NCI-H446 treated with DMSO at 0.1 percent for 48 hours (cell line): ENCODE measurements at places on chromosomes 1 and 21.

- no peak for DNase-seq
Measured at GRCh38 chr1:177897281-177897997, 72.4 kb downstream of the SEC16B start.

DNA sequence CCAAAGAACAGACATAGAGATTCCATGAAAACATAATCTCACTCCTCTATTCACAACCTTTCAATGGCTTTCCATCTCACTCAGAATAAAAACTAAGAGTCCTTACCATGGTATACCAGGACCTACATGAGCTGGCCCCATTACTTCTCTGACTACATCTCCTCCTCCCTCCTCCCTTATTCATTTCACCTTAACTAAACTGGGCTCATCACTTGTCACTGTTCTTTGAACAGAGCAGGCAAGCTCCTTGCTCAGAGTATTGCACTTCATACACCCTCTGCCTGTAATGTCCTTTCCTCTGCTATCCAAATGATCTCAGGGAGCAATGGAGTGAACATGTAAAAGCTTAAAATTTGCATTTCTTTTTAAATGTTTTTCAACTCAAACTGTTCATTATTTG, 142.0 kb downstream of the MRPL39 start:
- no peak for DNase-seq

- no peak for DNase-seq
Measured at GRCh38 chr1:118826669-118827068, 161.5 kb downstream of the TBX15 start.

GRCh38 chr1:53026254-53026653, 35.8 kb upstream of the PODN start:
- DNase-seq, result no peak

- DNase-seq, result no peak
Measured at GRCh38 chr1:184212649-184213314, 161.3 kb downstream of the TSEN15 start.

- no peak for DNase-seq
Measured at GRCh38 chr1:214970016-214970415, 112.5 kb upstream of the KCNK2 start.

- DNase-seq, result peak; percentile 34
Measured at GRCh38 chr1:191618181-191618580, 540.1 kb upstream of the RGS18 start.

GRCh38 chr1:234893725-234894630, 234.7 kb downstream of the TOMM20 start:
- peak; percentile 2 for DNase-seq

DNA sequence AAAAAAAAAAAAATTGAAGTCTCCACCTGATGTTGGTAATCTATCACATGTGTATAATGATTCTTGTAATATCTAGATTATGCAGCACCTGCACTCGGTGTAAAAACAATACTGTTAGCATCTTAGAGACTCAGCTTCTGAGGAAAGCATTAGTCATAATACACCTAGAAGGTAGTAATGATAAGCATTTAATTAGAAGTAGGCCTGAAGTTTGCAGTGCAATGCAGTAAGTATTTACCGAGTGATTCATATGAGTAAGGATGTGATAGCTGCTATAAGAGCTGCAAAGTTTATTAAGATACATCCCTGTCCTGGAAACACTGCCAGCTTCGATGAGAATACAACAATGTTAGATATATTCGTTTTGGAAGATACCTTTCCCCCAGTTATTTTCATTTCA, 196.4 kb downstream of the GREM2 start:
- no peak for DNase-seq

- DNase-seq, result no peak
Measured at GRCh38 chr1:201528631-201529252, 10.2 kb upstream of the NAV1 start.

DNA sequence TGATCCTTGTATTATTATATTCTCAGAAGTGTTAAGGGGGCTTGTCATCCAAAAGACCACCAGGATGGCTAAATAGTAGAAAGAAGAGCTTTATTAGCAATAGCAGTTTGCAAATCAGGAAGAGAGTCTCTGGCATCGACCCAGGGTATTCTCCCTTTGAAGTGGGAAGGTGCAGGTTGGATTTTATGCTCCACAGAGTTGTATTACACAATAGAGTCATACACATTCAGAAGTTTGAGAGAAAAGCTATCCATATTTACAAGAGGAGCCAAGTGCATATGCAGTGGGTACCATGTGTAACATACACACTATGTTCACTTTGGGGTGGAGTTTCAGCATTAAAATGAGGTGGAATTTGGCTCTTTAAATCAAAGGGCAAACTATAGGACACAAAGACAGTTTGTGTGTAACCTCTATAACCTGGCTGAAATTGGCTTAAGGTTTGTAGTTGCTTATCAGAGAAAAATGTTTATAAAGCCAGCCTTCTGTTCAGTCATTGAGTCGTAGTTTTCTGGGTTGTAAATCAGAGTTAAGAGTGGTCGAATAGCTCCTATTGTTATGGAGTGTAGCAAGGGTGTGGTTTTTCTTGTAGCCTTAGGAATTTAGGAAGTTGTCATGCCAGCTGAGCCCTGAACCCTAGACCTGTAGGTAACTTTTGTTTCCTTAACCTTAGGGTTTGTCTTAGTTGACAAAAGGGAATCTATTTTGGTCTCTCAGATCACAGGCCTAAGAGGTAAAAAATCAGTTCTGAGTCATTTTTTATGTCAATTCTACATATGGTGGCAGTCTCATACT, 125.3 kb downstream of the DNM3 start:
- no peak for DNase-seq

- no peak for DNase-seq
Measured at GRCh38 chr21:45476582-45476981, 65.7 kb downstream of the SLC19A1 start.

- DNase-seq, result no peak
Measured at GRCh38 chr21:18273400-18273799, 28.8 kb downstream of the CHODL start.

GRCh38 chr1:233442026-233442780, 114.7 kb downstream of the MAP3K21 start:
- DNase-seq, result peak; percentile 62

DNA sequence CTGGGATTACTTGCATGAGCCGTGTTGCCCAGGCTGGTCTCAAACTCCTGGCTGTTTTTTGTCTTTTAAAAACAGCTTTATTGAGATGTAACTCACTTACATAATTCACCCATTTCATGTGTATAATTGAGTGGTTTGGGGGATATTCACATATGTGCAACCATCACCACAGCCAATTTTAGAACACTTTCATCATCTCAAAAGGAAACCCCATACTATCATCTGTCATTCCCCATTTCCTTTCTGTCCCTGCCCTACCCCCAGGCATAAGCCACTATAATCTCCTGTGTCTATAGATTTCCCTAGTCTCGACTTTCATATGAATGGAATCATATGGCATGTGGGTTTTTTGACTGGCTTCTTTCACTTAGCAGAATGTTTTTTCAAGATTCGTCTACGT, 43.3 kb downstream of the GPR137B start:
- no peak for DNase-seq

GRCh38 chr1:24551960-24552571, 3.8 kb upstream of the NCMAP start:
- no peak for DNase-seq

DNA sequence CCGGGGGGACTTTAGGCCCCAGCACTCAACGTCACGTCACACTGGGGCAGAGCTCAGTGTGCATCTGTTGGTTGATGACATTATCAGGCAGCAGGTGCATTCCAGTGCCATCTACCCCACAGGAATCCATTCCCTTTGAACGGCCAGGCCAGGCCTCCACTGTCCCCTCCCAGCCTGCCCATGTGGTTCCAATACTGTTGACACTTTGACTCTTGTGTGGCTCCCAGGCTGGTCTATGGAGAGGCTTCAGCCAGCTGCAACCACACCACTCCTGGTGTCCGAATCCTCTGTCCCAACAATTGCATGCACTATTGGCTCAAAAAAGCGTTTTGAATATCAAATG, 92.0 kb upstream of the SIM2 start:
- no peak for DNase-seq

DNA sequence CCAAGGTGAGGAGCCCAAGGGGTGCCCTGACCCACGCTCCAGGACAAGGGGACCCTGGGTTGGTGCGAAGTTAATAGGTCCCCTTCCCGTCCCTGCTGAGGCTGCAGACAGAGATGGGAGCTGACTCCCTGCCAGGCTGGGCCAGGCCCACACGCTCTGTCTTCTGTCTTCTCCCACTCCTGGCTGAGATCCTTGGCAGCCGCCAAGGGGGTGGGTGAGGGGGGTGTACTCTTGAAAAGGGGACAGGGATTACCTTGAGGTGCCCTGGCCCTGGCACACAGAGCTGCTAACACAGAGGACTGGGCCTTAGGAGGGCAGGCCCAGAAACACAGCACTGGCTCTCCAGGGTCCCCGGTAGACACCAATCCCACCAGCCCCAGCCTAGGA, 11.0 kb upstream of the CTRC start:
- no peak for DNase-seq

DNA sequence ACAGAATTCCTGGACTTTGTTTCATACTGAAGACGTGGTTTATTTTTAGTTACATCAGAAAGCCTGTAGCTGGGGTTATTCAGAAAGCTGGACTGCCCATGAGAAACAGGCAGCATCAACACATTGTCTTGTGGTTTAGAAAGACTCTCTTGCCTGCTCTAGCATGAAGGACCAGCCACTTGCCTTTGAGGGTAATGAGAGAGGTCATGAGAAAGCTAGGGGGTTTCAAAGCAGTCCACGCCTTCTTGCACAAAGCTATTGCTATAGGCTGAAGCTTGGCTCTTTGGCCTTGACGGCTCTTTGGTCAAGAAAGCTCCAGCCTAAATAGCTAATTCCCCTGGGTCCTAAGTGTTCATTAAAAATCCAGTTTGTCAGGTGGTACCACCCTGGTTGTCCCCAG, 208.1 kb downstream of the PRDM2 start:
- DNase-seq, result no peak

DNA sequence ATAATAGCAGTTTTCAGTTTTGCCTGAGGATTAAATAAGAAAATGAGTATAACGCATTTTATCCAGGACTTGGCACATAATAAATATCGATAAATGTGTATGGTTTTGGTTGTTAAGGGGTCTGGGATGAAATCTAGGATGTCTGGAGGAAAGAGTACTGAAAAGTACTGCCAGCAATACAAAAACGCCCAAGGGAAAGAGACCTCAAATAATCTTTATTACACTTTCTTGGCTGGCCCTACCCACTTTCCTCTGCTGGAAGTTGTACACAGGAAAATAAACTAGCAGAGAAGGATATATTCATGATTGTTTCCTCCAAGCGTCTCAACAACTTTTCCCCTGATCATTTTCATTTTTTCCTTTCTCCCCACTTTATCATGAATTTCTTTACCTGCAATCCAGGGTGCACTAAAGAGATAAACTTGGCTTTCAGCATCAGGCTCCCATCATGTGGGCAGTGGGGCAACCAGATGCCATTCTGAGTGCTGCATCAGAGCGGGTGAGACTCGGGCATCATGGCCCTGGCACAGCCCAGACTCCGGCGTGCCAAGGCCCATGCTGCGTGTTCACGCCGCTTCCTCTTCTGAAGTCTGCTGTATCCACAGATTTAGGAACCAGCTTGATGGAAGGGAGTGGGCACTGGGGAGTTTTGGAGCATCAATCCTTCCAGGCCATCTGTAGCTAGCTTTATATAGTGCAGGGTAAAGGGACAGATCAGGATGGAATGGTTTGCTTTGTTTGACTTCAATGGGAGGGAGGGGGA, 35.8 kb upstream of the PLXNA2 start:
- DNase-seq, result peak; percentile 81

- no peak for DNase-seq
Measured at GRCh38 chr1:182672487-182672836, 11.9 kb downstream of the RGS8 start.

- no peak for DNase-seq
Measured at GRCh38 chr1:15036101-15036500, 117.4 kb upstream of the TMEM51 start.

- peak; percentile 25 for DNase-seq
Measured at GRCh38 chr1:92599184-92599583, 112.5 kb upstream of the GFI1 start.

GRCh38 chr21:39712976-39713375, 32.0 kb upstream of the IGSF5 start:
- no peak for DNase-seq

DNA sequence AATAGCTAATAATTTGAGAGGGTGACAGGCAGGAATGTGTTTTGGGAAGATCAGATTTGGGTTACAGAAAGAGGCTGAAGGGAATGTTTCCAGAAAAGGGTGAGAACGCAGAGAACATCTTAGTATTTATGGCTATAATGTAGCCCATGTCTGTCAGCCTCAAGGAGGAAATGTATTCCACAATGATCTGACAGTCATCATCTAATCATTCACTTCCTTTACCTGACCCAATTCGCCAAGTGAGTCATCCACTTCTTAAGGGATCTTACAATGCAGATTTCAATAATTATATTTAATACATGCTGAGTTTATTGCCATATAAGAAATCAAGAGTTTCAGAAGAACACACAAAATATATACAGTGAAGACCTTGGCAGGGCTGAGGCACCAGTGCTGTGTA, 10.8 kb downstream of the TRIM45 start:
- DNase-seq, result no peak

GRCh38 chr1:121483234-121483633, 298.5 kb downstream of the SRGAP2C start:
- no peak for DNase-seq

DNA sequence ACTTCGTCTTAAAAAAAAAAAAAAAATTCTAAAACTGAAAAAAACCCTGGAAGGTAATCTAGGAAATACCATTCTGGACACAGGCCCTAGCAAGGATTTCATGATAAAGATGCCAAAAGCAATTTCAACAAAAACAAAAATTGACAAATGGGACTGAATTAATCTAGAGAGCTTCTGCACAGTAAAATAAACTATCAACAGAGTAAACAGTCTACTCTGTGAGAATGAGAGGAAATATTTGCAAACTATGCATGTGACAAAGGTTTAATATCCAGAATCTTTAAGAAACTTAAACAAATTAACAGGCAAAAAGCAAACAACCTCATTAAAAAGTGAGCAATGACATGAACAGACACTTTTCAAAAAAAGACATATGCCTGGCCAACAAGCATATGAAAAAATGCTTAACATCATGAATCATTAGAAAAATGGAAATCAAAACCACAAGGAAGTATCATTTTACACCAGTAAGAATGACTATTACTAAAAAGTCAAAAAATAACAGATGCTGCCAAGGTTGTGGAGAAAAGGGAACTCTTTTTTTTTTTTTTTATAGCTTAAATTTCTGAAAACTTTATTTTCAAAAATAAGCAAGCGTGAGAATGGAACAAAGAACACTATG, 29.4 kb upstream of the RNPC3 start:
- DNase-seq, result peak; percentile 51

- DNase-seq, result no peak
Measured at GRCh38 chr1:56399326-56399725, 180.0 kb downstream of the PLPP3 start.

- no peak for DNase-seq
Measured at GRCh38 chr1:2248127-2248826, 20.2 kb downstream of the SKI start.

- no peak for DNase-seq
Measured at GRCh38 chr1:101849356-101849755, 147.4 kb downstream of the OLFM3 start.
